ENCODE measurements at places on chromosomes 12 and 14.

GRCh38 chr14:104016873-104017650 is 68.4 kb upstream of the ASPG start:
- DNase-seq: no peak

DNA sequence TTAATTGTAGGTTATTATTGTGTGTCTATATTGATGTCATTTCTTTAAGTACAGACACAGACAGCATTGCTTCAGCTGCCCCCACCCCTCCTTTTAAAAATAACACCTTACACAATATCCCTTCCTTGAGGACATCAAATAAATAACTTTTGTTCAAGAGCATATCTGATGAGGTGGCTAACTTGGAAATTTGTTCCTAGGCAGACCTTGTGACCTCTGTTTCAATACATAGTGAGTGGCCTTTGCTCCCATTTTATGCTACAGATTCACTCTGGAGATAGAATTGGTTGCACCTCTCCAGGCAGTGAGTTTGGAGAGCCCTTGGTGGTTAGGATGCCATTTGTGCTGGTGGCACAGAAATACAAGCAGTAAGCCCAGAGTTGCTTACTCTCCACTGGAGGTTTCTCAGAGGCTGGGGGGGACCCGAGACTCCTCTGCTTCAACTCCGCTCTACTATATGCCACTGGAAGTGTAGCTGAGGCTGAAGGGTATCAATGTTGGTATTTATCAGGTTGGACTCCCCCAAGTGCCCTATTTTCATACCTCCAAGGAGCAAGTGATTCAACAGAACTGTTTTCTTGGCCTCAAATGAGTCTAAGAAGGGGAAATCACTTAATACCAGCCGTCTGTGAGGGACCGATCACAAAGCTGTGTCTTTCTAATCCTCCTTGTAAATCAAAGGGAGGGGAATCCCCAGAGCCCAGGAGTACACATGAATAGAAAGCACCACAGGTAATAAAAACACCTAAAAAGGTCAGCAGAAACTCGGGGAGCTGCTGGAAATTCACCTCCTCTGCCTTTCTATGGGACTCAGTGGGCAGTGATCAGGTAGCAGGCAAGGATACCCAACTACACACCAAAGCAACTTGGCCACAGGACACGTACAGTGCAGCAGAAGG is 463.1 kb downstream of the RAD51B start:
- DNase-seq: no peak

DNA sequence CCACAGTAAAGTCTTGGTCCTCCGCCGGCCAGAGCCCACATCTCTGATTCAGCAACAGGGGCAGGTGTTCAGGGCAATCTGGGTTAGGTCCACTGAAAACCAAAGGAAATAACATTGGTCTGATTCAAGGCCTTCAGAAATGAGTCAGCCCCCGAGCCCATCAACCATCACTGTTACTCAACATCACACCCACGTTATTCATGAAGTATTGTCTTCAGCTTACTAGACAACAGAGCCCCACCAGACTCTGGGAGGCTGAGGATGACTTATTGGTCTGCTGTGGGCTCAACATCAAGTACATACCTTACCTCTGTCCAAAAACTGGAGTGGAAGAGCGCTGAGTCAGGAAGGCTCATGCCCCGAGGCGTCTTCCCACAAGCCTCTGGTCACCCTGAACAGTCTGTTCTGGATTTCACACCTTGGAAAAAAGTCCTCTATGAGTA is 97.5 kb downstream of the ZFP36L1 start:
- peak; percentile 99 for DNase-seq

DNA sequence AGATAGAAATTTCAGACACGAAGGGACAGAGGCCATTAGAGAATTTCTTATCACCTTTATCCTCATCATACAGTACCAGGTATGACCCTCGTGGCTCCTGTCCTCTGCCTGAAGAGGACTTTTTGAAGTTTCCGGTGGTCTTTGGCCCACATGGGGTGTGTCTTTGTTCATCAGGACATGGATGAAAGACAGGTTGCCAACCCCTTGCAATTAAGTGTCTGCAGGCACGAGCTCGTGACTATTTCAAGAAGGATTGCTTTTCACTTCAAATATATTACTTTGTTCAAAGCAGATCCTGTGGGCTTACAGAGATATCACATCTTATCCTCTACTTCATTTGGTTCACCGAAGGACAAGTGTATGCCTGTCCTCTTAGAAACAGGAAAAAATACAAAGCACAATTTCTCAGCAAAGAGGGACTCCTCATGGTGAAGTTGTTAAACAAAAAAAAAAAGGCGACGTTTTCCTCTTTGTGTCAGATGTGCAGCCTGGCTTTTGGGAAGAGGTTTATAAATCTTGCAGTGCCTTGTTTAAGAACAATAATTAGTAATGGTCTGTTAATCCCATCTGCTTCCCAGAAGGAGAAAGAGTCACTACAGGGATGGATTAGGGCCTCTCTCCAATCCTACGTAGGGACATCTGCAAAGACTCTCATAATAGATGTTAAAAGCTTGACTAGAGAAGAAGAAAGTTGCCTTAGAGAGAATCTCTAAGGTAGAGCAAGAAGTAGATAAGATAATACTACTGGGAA is 13.5 kb upstream of the FAM234B start:
- DNase-seq: no peak

GRCh38 chr12:125125271-125125670 is 60.0 kb downstream of the AACS start:
- DNase-seq: no peak

DNA sequence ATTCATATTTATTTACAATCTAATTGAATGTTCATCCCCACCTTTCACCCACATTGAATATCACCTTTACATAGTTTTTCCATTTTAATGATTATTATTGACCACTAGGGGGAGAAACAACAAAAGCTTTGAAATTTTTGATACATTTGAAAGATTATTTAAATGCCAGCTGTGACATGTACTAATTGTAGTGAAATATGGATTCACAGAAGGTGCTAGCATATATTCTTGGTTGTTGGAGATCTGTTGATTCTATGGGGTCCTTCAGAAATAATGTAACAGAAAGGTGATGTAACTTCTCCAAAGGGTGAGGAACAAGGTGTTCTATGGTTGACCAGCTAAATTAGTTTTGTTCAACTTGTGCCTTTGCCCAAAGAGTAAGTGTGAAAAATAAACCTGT is 22.4 kb upstream of the GPR33 start:
- DNase-seq: peak; percentile 51

DNA sequence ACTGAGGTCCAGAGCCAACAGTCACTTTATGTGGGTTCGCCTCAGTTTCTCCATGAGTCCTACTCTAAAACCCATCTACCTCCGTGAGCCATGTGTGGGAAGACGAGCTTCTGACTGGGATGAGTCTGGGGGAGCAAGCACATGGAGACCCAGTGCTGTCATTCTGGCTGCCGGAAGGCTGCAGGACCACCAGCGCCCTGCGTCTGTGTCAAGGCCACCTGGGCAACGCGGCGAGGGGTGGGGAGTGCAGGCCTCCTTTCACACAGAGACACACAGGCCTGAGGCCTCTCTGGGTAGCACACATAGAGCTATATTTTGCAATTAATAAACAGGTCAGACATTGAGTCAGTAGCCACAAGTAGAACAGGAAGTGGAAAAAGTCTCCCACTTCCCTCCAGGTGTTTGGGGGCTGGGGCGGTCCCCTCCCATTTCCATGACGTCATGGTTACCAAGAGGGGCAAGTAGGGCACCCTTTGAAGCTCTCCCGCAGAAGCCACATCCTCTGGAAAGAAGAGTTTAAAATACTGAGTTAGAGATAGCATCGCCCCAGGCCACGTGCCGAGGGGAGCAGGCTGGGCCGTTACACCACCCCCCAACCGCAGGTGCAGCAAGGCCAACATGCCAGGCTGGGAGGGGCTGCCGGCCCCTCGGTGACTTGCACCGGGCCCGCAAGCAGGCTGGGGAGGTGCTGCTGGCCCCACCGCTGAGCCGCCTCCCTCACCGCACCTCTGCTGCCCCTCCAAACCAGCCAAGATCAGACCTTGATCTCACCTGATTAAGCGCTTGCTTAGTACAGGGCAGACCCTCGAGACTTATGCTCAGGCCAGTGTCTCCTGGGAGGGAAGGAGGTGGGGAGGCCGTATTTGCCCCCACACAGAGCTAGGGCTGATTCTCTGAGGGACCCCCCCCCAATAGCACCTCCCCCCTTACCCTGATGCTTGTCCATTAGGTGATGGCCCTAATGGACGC is 32.7 kb downstream of the DAD1 start:
- DNase-seq: peak; percentile 88

GRCh38 chr12:106855221-106855758 is 80.8 kb downstream of the RIC8B start:
- peak; percentile 46 for DNase-seq

- DNase-seq: no peak
These were observed 536 bp upstream of the SLC35E3 start for GRCh38 chr12:68745376-68745903.

GRCh38 chr12:102757882-102758226 is 159.2 kb downstream of the PAH start:
- DNase-seq: no peak

- no peak for DNase-seq
These were observed 64.5 kb upstream of the MANSC4 start for GRCh38 chr12:27844366-27845090.

GRCh38 chr14:55146425-55146824 is 17.4 kb downstream of the LGALS3 start:
- peak; percentile 18 for DNase-seq

- DNase-seq: no peak
These were observed 219.7 kb upstream of the PKP2 start for GRCh38 chr12:33116284-33116683.

DNA sequence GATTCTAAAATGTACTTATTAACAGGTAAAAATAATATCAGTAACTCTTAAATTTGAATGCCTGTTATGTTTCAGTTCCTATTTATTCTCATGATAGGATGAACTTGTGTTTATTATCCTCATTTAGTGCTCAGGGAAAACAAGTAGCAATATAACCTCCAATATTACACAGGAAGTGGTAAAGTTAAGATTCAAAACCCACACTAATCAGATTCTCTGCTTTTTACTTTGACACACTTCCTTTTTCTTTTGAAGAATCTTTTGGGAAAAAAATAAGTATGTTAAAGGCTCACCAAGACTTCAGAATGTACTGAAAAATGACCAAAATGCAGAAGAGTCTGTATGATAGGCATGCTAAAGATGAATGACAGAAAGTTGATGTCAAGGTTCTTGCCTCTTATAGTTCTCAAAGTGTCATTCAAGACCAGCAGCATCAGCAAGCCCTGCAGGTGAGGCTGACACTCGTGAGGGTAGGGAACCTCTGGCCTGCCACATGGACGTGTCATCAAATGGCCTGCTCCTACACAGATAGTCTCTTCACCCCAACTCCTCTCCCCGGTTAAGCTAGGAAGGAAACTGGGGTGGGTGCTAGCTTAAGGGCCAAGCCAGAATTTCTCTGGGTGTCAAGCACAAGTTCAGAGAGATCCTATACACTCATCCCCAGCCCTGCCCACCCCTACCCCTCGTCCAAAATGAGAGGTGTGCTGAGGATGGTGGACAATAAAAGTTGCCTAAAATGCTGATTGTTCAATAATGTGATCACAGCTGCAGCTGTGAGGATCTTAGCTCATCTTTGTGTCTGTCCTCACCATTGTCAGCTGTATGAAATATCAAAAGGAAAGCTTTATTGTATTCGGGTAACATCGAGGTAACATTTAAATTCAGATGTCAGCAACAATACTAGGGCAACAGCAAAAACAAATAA is 6.3 kb downstream of the TBPL2 start:
- DNase-seq: no peak

- peak; percentile 80 for DNase-seq
These were observed at the start of gene BCAT1 for GRCh38 chr12:24948757-24949722. BCAT1 (minus strand) TSS chr12:24949101; CDS start chr12:24948932, 169 bp downstream.

DNA sequence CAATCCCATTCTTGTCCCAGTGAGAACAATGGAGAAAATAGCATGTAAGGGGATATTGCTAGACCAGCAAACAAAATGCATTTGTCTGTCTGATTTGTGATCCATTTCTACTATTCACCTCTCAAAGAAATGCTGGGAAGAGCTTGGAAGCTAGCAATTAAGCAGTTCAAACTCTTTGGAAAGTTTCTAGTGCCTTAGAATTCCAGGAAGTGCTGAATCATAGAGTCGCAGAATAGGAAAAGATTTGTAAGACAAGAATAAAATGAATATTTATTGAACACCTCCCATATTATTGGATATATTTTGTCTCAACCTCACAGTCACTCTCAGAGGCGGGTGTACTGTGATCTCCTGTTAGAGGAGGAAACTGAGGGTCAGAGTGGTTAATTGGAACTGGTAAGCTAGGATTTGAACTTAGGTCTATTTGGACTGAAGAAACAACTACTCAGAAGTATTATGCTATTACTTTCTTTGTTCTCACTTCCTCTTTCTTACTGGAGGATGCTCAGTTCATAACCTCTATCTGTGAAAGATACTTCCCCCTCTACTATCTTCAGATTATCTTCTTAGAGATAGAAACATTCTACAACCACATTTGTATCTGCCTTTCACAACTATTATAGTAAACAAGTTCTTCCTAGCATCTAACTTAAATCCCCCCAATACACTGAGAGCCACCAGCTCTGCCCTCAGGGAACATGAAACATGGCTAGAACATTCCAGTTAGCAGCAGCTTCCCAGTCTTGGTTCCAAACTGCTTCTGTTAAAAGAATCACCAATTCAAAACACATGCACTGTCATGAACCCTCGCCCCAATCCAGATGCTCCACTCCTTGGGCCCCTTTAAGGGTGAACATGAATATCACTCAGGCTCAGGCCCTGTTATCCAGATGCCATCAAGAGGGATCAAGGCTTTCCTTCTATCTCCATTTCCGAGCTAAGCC is 64.2 kb downstream of the DRAM1 start:
- no peak for DNase-seq

GRCh38 chr12:75548879-75549278 is 37.5 kb upstream of the KRR1 start:
- DNase-seq: no peak

GRCh38 chr12:94643606-94644005 is 6.8 kb downstream of the TMCC3 start:
- DNase-seq: no peak

DNA sequence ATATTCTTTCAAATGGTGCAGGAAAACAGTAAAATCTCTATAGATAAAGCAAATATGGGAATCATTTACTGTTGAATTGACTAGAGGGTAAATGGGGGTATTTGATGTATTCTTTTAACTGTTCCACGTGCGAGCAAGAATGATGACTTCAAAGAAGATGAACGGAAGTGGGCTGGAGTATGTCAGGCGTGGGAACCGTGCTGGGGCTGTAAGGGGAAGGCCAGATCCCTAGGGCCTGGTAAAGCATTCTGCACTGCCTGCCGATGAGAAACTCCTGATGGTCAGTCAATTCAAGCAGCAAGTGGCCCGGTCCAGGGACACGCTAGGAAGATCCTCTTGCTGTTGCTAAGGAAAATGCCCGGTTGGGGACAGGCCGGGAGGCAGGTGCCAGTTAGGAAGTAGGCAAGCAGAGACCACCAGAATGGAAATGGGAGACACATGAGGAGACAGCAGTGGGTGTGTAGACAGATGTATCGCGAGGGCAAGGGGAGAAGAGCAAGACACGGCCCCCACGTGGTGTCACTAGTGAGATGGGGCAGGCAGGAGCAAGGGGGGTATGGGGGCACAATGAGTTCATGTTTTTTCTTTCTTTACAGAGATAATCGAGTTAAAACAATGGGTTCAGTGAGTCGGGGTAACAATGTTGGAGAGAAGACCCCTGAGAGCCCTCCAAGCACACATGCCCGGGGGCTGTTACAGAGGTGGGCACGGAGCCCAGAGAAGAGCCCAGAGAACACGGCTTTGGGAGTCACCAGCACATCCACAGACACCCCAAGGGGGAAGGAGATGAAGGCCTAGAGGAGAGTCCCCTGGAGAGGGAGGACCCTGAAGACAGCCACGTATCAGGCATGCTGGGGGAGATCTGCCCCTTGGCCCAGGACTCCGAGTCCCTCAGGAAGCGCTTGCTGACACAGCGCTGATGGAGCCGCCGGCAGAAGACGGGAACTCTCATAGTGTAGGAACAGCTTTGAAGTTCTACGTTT is 37.2 kb downstream of the FBXO21 start:
- DNase-seq: no peak
